Stimulated activated CD4-positive, alpha-beta T cell treated with anti-CD3 and anti-CD28 coated beads, TNF-alpha, amount 100 ng/mL, for 1 hour (primary cell): ENCODE measurements at places on chromosomes 7 and 10.

DNA sequence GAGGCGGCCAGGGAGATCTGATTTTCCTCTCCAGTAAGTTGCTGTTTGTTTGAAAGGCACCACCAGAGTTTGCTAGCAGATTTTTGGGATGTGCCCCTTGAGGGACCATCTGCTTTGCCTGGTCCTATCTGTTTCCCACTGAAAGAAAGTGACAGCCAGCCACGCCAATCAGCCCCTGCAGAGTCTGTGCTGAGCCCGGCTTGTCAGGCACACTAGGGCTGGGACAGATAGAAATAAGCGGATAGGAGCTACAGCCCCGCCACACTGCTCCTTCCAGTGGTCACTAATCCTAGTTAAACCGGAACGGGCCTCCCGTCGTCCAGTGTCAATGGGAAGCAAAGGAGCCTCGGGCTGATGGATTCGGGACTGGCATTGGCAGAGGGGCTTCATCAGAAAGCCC, 161.9 kb upstream of the PRR15 start:
- no peak for DNase-seq

- DNase-seq: no peak
These were observed 354.6 kb upstream of the PLXDC2 start for GRCh38 chr10:19461588-19461987.

DNA sequence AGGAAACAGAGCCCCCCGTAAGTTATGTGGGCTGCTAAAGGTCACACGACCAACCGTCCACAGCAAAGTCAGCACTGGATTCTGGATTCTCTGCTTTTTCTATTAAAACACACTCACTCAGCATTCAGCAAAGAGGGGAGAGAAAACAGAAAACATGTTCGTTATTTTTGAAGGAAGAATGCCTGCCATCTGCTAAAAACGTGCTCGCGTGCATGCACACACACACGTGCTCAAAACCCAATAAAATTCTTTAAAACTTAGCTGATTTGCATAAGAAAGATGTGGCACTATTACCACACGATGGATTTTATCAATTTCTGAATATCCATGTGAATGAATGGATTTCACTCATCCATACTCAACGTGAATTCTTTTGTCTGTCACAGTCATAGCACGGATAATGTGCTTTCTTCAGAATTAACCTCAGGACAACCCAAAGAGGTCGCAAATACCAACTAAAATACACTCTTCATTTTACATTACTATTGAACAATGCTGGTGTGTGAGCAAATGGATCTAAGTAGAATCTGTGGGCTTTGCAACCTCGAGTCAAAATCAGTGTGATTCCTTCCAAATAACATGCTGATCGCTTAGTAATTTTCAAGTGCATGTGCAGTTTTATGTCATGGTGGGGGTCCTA, 40.8 kb downstream of the NRP1 start:
- DNase-seq: no peak

GRCh38 chr10:100469756-100470155, 6.9 kb downstream of the WNT8B start:
- no peak for DNase-seq

- DNase-seq: no peak
These were observed 20.6 kb upstream of the WASL start for GRCh38 chr7:123769371-123769770.

- no peak for DNase-seq
These were observed 15.5 kb upstream of the SLC18A3 start for GRCh38 chr10:49594594-49594993.

DNA sequence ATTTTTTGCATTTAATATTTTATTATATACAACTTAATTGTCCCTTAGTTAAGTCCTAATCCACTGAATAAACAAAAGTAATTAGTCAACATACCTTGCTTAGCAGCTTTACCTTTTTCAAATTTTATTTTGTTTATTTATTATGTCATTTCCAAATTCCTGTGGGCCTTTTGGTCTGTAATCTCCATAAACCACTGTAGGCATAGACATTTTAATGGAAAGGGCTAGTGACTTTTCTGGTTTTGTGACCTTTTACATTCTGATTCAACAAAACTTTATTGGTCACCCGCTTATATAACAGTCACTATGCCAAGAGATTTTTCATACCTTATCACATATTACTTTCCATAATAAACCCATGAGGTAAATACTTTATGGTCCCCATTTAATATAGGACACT, 181.3 kb upstream of the PRPS1L1 start:
- DNase-seq: no peak

- DNase-seq: no peak
These were observed 91.4 kb upstream of the NPVF start for GRCh38 chr7:25319707-25320106.

DNA sequence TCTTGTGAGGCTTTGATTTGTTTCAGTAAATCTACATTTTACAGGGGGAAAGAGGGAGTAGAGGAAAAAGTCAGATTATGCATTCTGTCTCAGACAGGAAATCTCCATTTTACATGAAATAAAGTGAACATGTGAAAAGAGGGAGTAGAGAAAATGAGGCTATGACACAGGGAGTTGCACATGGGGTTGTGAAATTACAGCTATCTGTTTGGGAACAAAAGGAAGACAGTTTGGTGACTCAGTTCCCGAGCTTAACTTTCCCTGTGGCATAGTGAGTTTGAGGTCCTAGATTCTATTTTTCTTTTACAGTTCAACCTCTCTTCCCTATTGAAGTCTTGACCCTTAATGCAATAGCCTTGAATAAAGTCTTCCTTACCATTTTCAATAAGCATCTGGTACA, 63.2 kb upstream of the AGR3 start:
- no peak for DNase-seq
